Right cardiac atrium (tissue), 5 donors: ENCODE measurements at places on chromosomes 11 and 22. TPM values are rescaled to one million over a fixed set of nuclear protein-coding genes. Genes with fewer than 3 reads are reported as not detected.
A peak's percentile ranks its signal among the peaks of the same experiment; 100 is the strongest.

GRCh38 chr22:44316393-44317122 lies 3.8 kb upstream of the SHISAL1 start:
- DNase-seq, result peak; percentile 22

- no peak for DNase-seq
Measured at GRCh38 chr22:47129902-47130635, 367.6 kb downstream of the TBC1D22A start.

The SLC16A8 gene
- polyA plus RNA-seq, result 0.63 TPM

GRCh38 chr11:13784855-13785254 lies 116.4 kb downstream of the FAR1 start:
- peak; percentile 16 for DNase-seq

The HMOX1 gene
- 6.1 TPM for polyA plus RNA-seq

The OR4D5 gene
- not detected for polyA plus RNA-seq

GRCh38 chr11:122981388-122982264 lies at the start of gene BSX:
TSS of gene BSX (minus strand) at chr11:122981834. CDS start at chr11:122981671, 163 bp downstream.
- DNase-seq, result peak; percentile 50

GRCh38 chr11:97722721-97723120 lies 1298.0 kb upstream of the CNTN5 start:
- no peak for DNase-seq

DNA sequence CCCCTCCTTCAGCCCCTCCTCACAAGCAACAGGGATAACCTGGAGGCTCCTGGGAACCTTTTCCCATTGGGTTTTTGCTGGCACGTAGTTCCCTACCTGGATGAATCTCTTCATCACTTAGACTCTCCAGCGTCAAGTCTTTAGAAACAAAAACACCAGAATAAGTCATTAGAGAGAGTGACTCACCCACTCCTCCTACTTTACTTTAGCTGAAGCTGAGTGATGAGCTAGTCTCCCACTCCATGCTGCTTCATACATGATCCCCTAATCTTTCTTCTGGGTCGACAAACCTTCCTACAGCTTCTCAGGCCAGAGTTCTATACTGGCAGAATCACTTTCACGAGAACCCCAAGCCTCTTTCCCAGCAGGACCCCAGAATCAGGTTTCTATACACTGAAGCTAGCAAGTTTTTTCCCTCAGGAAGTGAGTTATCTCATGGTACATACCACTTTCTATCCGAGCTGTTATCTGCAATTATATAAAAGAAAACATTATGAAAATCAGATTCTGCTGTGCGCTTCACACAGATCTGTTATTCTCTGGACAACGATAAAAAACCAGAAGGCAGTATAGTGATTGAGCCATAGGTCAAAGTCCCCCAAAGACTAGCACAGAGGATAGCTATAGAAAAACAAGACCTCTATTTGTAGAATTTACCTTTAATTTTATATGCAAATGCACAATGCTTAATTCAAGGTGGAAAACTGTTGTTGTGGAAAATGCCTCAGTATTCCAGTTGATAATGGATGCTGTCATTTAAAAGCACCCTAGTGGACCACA lies 18.7 kb downstream of the DRICH1 start:
- no peak for DNase-seq

DNA sequence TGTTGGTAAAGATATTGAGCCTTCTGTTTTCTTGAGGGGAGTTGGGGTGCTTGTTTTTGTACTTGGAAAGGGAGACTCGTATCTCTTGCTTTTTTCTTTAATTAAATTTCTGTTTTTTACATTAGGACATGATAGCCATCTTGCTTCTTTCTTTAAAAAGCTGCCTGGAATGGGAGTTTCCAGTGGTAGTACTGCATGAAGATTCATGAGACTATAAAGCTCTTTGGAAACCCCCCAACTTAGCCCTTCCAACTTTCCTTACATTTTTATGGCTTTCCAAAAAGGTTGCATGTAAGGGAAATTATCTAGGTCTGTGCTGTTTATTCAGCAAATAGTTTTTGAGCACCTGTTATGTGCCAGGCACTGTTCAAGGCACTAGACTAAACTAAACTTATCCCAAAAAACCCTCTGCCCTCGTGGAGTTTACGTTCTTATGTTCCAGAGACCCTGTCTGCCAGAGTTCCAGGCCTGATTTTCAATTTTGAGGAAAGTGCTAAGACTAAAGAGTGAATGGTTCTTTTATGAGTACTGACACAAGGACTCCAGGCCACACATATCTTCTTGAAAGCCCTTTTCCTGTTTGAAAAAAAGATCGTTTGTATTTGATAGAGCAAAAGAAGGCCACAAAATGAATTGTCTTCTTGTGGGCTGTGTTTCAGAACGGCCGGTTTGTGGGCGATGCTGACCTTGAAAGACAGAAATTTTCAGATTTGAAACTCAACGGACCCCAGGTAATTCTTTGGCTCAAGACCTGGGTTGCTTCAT lies 31.9 kb downstream of the CTNND1 start:
- DNase-seq, result no peak

DNA sequence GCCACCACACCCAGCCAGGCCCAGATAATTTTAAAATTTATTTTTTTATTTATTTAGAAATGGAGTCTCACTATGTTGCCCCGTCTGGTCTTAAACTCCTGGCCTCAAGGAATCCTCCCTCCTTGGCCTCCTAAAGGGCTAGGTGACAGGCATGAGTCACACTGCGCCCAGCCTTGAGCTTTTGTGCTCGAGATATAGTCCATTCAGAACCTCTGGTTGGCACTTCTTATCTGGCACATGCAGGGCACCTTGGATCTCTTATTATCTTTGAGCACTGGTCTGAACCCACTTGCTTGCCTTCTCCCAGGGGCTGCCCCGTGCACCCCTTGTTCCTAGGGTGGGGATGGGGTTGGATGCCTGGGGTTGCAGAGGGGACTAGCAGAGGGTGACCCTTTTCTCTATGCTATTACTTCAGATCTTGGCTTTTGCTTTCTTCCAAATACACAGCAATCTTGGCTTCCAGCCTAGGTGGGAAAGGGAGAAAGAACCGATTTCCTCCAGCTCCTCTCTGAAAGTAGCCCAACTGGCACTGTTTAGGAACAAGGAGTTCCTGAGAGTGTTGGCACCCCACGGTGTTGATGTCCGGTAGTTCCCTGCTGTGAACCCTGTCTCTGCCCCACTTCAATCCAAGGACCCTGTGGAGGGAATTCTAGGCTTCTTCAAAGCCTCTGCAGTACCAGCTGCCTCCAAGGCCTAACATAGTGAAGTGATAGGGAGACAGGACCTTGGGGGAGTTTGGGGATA lies 1.3 kb upstream of the SLC3A2 start:
- no peak for DNase-seq

GRCh38 chr22:38271927-38272372 lies 860 bp downstream of the TMEM184B start:
- no peak for DNase-seq

- no peak for DNase-seq
Measured at GRCh38 chr11:112024178-112024772, 933 bp upstream of the DLAT start.

DNA sequence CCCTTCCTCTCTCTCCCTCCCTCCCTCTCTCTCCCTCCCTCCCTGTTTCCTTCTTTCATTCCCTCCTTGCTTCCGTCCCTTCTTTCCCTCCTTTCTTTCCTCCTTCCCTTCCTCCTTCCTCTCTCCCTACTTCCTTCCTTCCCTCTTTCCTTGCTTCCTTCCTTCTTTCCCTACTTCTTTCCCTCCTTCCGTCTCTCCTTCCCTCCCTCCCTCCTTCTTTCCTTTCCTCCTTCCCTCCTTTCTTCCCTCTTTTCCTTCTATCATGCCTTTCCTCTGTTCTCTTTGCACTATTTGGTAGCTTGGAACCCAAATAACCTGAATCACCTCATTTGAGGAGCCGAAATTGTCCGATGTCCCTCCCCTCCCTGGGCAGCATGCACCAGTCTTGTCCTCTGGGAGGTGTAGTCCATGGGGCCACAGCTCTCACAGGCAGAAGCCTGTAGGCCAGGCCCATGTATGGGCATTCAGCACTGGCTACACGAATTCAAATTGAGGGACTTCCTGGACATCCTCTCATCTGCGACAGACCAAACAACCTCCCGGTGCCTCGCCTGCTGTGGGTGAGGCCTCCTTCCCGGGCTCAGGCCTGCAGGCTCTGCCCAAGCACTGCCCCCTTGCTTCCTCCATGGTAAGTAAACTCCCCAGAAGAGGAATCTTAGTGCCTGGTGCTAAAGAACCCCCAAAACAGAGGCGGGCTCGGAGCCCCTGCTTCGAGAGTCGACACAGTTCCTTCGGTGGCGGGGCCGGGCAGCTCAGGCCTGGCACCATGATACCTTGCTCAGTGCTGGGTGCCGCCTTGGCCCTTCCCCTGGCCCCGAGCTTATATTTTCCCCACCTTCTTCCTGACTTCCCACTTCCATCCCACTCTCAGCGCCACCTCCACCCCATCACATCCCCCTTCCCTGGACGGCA lies 454.1 kb upstream of the CADM1 start:
- no peak for DNase-seq

DNA sequence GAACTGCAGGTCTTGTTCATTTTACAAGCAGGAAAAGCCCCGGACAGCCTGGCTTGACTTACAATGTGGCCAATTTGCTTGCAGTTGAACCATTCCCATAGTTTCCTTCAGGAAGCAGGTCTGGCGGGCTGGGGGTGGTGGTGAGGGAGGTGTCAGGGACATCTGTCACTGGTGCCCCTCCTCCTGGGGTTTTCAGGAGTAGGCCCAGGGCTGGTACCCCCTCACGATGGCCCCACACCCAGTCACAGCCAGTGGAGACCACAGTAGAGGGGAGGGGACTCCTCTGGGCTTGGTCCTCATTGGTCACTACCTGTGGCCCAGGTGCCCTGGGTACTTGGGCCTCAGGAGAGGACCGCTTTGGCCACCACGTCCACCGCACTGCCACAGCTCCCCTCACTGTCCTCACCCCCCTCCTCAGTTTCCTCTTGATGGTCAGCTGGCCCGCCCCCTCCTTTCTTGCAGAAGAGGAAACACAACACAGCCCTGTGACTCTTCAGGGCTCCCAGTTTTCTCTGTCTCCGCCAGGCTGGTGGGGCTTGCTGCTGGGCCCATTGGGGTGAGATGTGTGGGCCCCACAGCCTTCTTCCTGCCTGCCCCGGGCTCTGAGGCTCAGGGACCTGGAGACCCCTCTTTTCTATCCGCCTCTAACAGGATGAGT lies 39.8 kb upstream of the SHISAL1 start:
- no peak for DNase-seq

- no peak for DNase-seq
Measured at GRCh38 chr11:5096011-5096410, 26.6 kb downstream of the OR52E1 start.

GRCh38 chr11:23723861-23724260 lies 773.0 kb upstream of the LUZP2 start:
- DNase-seq, result no peak

DNA sequence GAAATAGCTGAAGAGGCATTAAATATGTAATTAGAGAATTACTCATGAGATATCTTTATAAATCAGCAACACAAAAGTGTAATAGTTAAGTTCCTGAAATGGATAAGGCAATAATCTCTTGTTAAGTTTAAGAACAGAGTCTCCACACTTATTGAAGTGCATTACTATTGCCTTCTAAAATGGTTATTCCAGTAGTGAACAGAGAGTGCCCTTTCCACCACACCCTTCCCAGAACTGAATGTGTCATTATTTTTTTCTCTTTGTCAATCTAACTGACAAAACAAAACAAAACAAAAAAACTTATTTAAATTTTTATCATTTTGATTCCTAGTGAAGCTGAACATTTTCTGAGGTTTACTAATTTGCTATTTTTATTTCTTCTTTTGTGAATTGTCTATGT lies 9.2 kb upstream of the PRRG4 start:
- no peak for DNase-seq

- no peak for DNase-seq
Measured at GRCh38 chr22:39266398-39267030, 21.7 kb upstream of the PDGFB start.

DNA sequence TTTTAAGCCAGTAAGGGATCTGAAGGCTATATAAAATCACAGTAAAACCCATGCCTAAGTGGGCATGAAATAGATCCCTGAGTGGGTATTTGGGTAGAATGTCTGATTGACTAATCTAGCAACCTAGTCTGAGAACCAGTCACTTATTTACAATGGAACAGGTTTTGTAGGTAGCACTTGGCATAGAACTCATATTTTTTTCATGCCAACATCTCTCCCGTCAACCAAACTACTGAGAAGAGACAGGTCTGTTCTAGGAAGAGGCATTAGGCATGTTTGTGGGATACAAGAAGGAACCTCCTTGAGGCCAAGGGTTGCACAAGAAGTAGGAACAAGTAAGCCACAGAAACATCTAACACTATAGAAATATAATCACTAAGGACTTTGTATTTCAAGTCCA lies 840.4 kb upstream of the TENM4 start:
- DNase-seq, result no peak

GRCh38 chr11:2215561-2216399 lies 44.2 kb upstream of the TH start:
- no peak for DNase-seq

The VPREB1 gene
- not detected for polyA plus RNA-seq

The SLC43A3 gene
- polyA plus RNA-seq, result 20.7 TPM

DNA sequence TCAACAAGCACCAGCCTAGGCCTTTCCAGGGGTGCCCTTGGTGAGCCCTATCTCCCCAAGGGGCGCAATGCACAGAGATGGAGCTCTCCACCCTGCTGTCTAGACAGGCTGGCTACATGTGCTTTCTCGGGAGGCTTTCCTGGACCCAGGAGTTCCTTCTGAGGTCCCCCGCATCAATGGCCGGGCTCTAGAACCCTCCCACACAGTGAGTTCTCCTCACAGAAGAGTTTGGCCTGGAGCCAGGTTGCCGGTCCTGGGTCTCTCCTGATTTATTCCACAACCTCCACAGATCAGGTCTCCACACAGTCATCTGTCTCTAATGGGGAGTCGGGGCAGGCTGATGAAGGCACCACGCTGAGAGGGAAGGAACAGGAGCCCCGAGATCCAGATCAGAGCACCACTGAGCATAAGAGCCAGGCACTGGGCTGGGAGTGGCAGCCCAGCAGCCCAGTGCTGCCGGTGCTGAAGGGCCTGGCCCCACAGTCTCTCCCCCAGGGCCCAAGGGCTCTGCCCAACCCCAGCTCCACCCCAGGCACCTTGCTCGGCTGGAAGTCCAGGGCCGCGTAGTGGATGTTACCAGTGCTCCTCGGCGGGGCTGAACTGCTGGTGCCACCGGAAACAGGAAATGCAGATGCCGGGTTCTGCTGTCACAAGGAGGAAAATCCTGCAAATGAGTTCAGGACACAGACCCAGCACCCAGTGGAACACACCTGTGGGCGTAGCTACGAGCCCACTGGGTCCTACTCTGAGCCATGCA lies 44.7 kb downstream of the GAB4 start:
- DNase-seq, result no peak

DNA sequence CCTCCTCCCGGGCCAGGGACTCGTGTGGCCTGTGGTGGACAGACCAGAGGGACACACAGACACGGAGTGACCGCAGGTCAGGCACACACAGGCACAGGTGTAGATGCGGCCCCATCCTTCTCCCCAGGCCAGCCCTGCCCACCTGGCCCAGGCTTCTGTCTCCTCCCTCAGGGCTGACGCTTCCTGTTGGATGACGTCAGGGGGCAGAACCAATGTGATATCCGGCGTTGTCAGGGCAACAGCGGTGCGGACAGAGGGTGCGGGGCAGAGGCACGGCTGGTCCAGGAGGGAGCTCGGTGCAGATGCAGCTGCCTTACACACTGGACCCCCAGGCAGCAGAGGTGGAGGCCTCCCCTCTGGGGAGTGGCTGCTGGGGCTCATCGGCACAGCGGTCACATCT lies 2.9 kb upstream of the TUBGCP6 start:
- DNase-seq, result no peak

The ADORA2A gene
- 6.6 TPM for polyA plus RNA-seq

The GPHA2 gene
- polyA plus RNA-seq, result not detected

GRCh38 chr11:86668929-86669328 lies 3.5 kb downstream of the ME3 start:
- DNase-seq, result no peak
